ENCODE measurements at places on chromosomes 7 and 10.

GRCh38 chr7:52481571-52481970 lies 553.9 kb upstream of the POM121L12 start:
- no peak for ATAC-seq

DNA sequence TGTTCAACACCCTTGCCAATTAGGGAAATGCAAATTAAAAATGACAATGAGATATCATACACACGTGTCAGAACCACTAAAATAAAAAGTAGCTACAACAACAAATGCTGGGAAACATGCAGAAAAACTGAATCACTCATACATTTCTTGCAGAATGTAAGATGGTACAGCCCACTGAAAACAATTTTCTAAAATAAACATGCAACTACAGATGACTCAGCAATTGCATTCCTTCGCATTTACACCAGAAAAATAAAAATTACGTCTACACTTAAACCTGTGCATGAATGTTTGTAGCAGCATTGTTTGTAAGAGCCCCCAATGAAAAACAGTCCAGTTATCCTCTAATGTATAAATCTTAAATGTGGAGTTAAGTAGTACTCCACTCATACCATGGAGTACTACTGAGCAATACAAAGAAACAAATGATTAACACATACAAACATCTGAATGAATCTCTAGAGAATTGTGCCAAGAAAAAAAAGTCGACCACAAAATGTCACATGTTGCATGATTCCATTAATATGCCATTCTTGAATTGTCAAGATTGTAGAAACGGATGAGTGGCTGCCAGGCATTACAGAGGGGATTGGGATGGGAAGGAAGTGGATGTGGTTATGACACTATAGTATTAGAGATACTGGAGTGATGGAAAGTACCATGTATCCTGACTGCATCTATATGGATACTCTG lies 134.6 kb upstream of the NPSR1 start:
- ATAC-seq, result no peak

- no peak for ATAC-seq
Measured at GRCh38 chr7:40824461-40824860, 689.7 kb downstream of the SUGCT start.

DNA sequence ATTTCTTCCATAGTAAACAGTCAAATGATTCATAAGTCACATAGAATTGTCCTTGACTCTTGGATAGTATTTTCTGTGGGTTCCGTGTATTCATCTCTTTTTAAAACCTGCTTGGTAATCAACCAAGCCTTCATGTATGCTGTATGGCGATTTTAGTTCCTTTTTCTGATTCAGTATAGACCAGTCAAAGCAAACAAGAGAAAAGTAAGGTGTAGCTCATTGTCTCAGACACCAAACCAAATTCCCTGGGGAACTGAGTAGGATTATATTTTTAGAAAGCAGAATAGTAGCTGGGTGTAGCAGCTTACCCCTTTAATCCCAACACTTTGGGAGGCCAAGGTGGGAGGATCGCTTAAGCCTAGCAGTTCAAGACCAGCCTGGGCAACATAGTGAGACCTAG lies 240.5 kb downstream of the BBS9 start:
- no peak for ATAC-seq

DNA sequence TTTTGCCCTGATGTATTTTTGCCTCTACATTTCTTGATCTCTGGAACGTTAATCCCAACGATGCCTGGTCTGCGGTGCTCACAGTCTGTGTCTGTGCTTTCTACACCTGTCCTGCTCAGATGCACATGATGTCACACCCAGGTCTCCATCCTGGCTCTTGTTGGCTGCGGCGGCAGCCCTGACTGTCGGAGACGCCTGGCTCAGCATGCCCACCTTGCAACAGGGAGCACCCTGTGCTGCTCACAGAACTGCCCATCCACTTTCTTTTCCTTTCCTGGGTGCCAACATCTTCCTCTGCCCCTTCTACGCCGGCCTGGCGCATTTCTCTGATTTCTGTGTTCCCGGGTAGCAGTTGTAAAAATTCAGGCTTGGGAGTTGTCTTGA lies 106.2 kb downstream of the CUX1 start:
- no peak for ATAC-seq

GRCh38 chr7:113143486-113144257 lies 25.3 kb upstream of the SMIM30 start:
- ATAC-seq, result no peak

GRCh38 chr7:36084485-36085091 lies 68.5 kb upstream of the EEPD1 start:
- ATAC-seq, result no peak

- no peak for ATAC-seq
Measured at GRCh38 chr10:111515264-111515663, 438.4 kb downstream of the ADRA2A start.

DNA sequence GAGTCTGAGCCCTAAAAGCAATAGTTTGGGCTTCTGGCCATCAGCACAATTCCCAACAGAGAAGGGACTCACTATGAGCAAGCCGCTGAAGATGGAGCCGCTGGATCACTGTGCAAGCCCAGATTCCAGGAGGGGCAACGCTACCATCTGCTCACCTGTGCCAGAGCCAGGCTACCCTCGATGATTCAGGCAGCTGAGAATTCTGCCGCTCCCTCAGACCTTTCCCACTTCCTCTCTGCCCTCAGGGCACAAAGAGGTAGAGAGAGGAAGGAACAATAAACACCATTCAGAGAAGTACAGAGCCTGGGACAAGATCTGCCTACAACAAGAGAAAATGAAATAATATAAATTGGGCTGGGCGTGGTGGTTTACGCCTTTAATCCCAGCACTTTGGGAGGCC lies 98.1 kb downstream of the MYOF start:
- no peak for ATAC-seq

DNA sequence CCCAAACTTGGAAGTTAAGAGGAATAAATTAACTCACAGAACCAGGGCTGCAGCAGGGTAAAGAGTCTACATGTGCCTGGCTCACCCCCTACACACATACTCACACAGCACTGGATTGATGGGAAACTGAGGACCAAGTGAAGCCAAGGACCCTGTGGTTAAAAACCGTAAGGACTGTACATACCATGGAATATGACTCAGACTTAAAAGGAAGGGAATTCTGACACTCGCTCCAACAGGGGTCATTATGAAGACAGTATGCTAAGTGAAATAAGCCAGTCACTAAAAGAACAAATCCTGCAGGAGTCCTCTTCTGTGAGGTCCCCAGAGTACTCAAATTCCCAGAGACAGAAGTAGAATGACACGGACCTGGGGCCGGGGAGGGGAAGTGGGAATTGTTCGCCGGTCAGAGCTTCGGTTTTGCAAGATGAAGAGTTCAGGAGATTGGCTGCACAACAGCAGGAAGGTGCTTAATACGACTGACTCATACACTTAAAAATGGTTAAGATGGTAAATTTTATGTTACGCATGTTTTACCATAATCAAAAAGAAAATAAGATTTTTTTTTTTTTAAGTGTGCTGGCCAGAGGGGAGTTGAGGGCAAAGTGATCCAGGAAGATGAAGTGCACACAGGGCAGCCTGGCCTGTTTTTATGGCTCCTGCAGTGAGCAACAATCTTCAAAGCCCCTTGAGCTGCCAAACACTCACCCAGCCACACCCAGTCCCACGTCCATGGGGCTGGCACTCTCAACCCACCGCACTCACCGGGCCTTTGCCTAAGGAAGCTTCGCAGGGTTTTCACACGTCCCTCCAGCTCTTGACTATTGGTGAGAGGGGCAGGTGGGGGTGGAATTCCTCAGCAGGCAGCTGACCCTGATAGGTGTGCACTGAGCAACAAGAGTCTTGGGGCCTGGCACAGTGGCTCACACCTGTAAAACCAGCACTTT lies 26.4 kb downstream of the DRGX start:
- no peak for ATAC-seq

- no peak for ATAC-seq
Measured at GRCh38 chr10:128051548-128051947, 74.7 kb downstream of the MKI67 start.

DNA sequence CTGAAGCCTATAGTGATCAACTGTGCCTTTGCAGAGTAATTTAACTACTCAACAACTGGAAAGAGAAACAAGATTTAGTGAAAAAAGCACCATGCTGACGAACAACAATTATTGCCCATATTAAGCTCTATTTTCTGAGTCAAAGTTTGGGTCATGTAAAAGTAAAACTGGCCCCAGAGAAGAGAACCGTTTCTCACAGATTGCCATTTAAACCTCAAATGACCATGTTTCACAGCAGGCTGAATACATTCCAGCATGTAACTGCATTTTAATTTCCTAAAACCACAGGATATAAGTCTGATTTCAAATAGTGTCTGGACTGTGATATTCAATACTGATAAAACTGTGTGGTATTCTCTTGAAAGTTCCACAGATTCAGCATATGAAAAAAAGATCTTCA lies 140.7 kb downstream of the ATE1 start:
- ATAC-seq, result no peak

DNA sequence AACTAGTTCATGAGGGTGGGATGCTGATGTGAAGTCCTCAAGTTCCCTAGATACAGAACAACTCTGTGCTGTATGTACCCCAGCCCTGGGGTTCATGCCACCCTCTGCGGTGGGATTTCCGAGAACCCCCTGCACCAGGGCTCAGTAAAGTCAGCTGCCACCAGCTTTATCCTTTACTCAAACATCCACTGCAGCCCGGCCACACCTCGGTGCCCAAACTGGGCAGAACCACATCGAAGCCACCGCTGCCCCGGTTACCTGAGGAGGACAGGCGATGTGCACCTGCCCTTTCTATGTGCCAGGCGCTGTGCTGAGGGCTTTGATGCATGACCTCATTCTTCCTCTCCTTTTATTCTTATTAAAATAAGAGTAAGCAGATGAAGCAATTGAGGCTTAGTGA lies 9.9 kb upstream of the CALML5 start:
- ATAC-seq, result no peak

GRCh38 chr7:143437578-143437977 lies 5.7 kb upstream of the TAS2R60 start:
- ATAC-seq, result no peak

GRCh38 chr7:30859940-30860496 lies 51.6 kb upstream of the AQP1 start:
- no peak for ATAC-seq

DNA sequence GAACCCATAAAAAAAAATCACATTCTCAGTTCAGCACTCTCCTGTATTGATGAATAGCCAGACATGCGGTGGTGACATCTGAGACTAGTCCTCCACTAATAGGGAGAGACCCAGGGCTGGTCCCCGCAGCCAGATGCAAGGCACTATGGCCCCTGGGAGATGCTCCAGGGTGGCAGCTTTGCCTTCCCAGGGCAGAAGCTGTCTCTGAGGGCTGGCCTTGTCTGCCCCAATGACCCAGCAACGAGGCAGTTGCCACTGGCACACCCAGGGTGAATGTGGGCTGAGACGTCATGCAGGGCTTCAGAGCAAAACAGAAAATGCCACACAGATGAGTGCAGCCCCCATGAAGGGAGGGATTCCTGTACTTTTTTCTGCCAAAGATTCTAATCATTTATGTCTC lies 50.1 kb upstream of the GDF10 start:
- no peak for ATAC-seq

DNA sequence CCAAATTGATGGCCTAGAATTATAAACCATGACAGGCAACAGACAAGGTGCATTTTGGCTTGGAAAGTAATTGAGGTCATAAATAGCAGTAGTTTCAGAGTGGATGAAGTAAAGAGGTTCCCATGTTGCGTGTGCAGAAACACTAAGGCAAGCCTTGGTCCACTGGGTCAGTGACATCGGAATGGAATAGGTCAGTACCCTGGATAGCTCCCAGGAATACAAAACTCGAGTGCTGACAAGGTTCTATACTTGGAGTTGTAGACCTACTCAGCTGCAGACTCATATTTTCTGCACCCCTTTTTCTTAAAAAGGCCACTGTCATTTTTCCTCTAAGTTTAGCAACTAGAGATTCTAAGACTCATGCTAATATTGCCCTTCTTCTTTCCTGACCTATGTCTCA lies 132.8 kb downstream of the DYNC1I1 start:
- no peak for ATAC-seq

DNA sequence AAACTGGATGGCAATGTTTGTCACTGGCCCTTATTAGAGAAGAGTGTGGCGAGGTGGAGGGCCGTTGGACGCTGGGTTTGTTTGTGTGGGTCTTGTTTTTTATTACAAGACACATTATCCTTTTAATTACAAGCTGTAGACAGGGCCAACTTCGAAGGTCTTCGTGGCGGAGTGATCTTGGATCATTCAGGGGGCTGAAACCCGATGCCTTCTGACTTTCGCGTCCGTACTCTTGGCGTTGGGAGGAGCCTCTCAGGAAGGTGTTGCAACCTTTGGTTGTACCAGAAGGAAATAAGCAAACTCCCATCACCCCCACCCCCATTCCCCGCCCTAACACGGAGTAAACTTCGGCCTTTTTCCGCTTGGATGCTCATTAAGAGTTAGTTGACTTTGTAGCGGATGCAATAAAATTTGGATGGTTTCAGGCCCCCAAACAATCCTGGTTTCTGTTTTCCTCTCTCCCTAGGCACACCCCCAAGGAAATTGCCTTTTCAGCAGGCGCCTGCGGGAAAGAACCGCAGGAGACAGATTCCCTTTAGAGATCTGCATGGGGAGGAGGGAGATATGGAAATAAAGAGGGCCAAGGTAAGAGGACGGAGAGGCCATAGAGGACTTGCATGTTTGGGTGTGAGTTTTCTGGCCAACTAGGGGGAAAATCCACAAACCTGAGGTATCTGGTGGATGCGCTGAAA lies 294.5 kb upstream of the NFE2L3 start:
- ATAC-seq, result no peak

DNA sequence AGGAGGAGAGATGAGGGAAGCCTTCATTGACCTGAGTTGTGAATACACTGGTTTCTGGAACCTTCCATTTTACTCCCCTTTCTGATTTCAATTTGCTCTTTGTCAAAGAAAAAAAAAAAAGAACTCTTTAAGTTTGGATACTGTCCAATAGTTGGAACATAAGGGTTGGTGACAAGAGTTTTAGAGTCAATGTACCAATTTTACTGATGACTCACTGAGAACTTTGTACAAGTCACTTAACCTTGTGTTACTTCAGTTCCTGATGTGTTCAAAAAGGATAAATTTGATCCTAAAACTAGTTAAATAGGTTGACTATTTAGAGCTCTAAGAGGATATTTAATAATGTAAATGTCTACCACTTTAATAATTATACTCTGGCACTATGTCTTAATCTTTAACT lies 4.1 kb upstream of the CDK14 start:
- no peak for ATAC-seq

DNA sequence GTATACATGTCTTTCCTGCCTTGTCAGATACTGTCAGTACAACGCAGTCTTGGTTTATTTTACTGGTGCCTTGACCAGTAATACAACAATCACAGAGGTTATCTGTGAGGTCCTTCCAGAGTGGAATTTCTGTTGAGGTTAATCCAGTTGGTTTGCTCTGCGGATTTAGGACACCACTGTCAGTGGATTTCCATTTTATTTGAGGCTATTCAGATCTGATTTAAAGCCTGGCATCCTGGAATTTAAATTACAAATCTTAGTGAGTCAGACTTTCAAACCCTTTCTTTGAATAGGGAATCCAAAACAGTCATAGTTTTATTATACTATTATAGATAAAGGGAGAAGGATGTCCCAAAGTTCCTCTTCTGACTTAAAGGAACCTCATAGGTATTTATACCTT lies 40.5 kb downstream of the ANLN start:
- ATAC-seq, result no peak

GRCh38 chr10:119715628-119716505 lies 10.0 kb upstream of the INPP5F start:
- no peak for ATAC-seq

- no peak for ATAC-seq
Measured at GRCh38 chr7:106071999-106072714, 40.0 kb downstream of the SYPL1 start.
